ENCODE measurements at places on chromosomes 6 and 20.

GRCh38 chr6:13026557-13026956, 301.8 kb downstream of the TBC1D7 start:
- no peak for DNase-seq

DNA sequence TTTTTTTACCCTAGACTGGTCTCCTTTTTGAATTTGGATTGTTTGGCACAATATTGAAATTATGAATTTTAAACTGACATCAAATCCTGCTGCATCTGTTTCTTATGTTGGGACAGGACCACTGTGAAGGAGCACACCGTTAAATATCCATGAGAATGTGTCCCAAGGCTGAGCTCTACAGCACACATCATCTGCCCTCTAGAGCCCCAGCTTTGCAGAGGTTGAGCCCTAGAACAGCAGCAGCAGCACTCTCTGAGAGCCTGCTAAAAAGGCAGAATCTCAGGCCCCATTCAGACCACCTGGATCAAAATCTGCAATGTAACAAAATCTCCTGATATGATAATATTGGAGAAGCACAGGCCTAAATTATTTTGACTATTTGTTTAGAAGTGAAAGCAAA, 192.1 kb upstream of the CCN2 start:
- no peak for DNase-seq

DNA sequence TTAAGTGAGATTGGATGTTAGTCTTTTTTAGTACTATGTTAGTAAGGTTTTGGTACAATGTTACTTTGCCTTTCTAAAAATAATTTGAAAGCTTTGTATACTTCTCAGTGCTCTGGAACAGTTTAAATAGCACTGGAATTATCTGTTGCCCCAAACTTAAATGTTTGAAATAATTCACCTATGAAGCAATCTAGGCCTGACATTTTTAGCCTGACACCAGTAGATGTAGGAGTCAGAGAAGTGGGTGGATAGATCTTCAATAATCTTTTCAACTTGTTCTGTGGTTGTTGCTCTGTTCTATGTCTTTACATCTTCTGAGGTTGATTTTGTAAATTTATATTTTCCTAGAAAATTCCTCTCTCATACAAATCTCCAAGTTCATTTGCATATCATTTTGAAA, 103.1 kb upstream of the ADGRF1 start:
- peak; percentile 44 for DNase-seq

DNA sequence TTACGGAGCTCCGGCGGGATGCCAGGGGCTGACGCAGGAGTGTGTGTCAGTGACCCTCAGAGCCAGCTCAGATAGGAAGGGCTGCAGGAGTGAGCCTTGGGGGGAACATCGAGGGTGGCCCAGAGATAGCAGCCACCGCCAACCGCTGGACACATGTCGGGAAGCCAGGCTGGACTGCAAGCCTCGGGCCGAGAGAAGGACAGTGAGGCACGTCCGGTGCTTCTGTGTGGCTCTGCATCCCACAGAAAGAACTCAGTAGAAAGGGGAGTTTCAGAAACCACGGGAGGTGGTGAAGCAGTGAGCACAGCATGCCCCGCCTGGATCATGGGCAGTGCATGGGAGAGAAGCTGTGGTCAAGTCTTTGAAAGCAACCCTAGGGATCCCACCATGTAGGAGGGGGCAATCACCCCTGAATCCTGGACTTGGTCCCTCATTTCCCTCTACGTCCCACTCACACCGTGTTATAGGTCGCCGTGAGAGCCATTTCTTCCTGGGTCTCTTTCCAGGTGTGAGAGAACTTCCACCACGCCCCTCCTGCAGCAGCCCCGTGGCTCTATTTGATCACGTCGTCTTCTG, 383.7 kb upstream of the CDH4 start:
- no peak for DNase-seq

- peak; percentile 52 for DNase-seq
These were observed 8.9 kb downstream of the FAM217B start for GRCh38 chr20:59948828-59949720.

DNA sequence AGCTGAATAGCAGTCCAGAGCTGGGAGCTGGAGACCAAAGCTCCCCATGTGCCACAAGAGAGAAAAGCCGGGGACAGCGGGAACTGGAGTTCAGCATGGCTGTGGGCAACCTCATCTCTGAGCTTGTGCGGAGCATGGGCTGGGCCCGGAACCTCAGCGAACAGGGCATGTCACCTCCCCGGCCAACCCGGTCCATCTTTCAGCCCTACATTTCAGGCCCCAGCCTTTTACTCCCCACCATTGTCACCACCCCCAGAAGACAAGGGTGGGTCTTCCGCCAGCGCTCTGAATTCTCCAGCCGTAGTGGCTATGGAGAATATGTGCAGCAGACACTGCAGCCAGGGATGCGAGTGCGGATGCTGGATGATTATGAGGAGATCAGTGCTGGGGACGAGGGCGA, 4.0 kb downstream of the CUL9 start:
- no peak for DNase-seq

GRCh38 chr6:170212956-170213636, 77.8 kb downstream of the DLL1 start:
- DNase-seq = no peak

DNA sequence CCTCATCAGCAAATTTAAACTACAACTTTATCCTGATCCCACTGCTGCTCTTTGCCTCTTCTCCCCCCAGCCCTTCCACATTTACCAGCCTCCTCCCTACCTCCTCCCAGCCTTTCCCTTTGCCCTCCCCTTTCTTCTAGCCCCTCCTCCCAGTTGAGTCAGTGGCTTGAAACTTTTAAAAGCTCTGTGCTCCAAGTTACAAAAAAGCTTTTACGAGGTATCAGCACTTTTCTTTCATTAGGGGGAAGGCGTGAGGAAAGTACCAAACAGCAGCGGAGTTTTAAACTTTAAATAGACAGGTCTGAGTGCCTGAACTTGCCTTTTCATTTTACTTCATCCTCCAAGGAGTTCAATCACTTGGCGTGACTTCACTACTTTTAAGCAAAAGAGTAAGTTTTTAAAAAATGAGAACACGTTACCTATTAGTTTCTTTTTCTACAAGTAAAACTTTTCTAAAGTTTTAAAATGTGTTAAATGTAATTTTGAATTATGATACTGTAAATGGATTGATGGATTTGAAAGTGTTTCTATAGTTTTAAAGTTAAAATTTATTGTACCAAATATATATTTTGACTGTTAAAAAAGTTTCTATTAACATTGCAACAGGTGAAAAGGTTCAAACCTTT, at the start of gene GJA1:
Gene GJA1, plus strand, starts transcription at position 203 of the 626 bp plus-strand sequence. CDS start 11,202 bp downstream, outside the sequence.
- no peak for DNase-seq

DNA sequence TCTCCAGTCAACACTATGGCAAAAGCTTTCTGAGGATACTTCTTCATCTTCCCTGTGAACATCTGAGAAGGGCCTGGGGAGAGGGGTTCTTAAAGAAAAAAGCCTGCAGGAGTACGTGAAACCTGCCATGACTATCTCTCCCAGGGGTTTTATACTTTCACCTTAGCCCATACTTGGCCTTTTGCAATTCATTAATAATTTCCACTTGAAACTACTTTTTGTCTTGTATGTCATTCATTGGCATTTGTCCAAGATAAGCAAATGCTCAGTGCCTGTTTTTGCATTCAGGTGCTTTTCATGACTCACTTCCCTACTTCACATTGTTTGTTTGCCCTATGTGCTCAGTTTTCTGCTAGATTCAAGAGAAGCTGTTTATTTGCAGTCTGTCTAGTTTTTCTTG, 580.3 kb upstream of the GJE1 start:
- DNase-seq = no peak

- DNase-seq = no peak
These were observed 193.8 kb downstream of the COL12A1 start for GRCh38 chr6:75012018-75012417.

- peak; percentile 19 for DNase-seq
These were observed 273.9 kb upstream of the TAB2 start for GRCh38 chr6:149043476-149044130.

DNA sequence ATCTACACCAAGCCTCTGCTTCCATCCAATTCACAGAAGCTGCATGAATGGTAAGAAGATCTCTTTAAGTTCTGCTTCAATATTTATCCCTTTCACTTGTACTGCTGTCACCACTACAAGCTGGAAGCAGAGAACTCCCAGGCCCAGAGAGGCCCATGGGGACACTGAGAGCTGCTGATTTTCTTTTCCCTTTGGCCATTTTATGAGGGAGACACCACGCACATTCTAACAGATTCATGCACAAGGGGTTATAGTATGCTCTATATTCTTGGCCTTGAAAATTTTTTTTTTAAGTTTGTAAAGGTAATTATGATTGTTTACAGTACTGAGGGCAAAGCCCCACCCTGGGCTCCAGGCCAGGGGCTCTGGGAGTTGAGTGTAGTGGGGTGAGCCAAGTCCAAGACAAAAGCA, 88.4 kb downstream of the MYB start:
- DNase-seq = no peak

DNA sequence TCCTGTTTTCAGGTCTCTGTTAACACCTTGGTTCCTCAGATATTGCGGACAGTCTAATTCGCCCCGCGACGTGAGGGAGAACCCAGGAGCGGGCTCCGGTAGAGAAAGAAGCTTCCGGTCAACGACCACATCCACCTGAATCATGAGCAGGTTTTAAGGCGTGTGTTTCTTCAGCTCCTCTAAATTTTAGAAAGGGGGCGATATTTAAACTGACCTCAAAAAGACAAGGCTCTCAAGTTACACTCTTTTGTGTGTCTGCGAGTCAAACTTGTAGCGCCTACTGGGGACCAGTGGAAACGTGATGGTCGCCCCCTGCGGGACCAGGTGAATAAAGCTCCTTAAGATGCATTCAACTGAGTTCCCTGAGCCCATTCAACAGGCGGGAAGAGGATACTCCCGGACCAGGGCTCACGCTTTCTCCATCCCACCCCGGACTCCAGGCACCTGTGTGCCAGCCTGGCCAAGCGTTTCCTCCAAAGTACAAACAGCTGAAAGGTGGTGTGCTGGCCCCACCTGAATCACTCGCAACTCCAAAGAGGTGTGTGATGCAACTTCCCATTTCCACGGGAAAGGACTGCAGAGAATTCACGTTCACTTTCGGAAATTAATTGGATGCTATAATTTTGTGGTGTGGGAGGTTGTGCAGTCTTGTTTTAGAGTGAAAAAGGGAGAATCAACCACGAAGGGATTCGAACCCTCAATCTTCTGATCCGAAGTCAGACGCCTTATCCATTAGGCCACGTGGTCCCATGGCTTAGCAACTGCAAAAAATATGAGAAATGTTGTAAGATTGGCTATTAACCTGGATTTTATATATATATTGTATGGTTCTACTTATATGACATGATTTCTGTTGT, 17.0 kb downstream of the GPX5 start:
- DNase-seq = peak; percentile 19

DNA sequence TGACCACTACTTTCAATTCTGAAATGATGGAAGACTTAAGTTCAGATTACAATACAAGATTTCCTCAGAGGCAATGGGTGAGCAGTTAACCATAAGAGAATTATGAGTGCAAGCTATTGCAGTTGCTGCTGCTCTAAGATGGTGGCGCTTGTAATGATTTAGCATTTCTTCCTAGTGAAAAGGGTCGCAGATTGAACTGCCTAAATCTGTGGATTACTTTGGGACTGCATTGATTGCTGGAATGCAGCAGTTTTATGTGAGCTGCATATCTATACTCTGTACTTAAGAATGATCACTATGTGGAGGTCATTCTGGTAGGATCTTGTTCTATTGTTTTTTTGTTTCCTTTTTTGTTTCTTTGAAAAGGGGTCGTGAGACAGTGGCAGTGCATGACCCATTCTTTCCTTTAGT, 5.3 kb downstream of the SCAF8 start:
- DNase-seq = peak; percentile 35

DNA sequence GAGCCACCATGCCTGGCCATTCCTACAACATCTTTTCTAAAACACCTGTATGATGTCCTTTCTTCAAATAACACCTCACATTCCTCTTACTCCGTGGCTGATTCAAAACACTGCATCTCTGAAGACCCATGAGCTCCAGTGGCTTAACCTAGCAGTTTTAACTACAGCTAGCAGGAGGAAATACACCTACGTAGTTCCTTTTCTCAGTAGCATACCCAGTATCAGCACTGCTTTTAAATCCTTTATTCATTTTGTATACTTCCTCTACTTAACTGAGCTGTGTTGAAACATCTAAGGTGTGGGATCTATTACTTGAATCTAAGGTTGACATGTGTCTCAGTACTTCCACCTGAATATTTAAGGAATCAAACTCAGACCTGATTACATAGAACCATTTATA, 113.6 kb upstream of the CCDC28A start:
- no peak for DNase-seq

- peak; percentile 16 for DNase-seq
These were observed at the start of gene EEF1A2 for GRCh38 chr20:63498960-63499337. EEF1A2 (minus strand) TSS chr20:63499083; CDS start chr20:63497763, 1,320 bp downstream.

GRCh38 chr6:162344646-162345010, 382.9 kb downstream of the PRKN start:
- DNase-seq = no peak

- no peak for DNase-seq
These were observed 73.0 kb upstream of the BCLAF1 start for GRCh38 chr6:136362421-136363356.

DNA sequence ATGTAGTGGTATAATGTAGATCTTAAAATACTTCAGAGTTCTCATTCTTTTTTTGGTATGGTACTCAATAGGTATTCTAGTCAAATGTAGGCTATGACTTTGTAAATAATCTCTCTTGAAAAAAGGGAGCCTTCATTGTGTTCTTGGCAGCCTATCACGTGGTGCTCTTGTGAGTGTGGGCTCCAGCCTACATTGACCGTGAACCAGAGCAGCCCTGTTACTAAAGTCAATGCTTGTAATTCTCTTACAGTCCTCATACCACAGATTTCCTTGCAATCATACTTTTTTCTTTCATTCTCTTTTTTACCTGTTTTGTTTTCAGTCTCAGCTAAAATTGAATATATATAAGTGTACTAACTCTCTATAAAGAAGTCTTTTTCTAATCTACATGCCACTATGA, 31.1 kb downstream of the ARID1B start:
- peak; percentile 24 for DNase-seq

DNA sequence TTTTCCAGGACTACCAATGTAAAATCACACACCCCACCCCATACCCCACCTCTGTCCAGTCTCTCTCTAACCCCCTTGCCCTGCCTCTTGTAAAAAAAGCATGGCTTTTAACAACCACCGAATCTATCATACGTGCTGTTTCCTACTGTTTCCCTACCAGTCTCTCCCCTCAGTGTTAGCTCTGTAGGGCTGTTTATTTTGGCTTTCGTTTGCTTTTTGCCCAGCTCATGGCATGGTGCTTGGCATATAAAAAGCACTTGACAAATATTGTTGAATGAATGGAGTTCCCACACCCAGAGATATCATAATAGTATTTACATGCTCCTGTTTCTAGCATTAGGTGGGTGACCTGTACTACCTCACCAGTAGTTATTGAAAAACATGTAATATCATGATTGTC, 148.2 kb downstream of the OPRM1 start:
- DNase-seq = no peak

DNA sequence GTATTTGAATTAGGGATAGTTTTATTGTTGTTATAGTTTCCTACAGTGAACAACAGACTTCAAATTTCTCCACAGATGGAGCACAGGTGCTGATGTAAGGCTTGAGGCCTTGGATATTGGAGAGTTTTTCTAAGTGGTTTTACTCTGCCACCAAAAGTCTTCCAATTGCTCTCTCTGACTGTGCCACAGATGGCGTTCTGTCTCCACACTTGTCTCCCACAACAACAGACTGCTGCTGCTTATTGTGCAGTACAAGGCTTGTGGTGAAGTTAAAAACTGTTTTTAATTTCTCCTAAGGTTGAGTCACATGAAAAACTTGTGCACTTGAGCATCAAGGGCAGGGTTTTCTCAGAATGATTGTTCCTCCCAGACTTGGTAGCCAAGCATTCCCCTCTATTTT, 460.9 kb upstream of the KHDRBS2 start:
- no peak for DNase-seq
